NCI-H1092 (cell line): ENCODE measurements at places on chromosomes 1 and 21.
A peak's percentile ranks its signal among the peaks of the same experiment; 100 is the strongest.

GRCh38 chr1:58933599-58933926, 149.7 kb upstream of the JUN start:
- no peak for DNase-seq

- peak; percentile 9 for DNase-seq
These were observed 237.6 kb downstream of the PTPRC start for GRCh38 chr1:198876371-198876871.

DNA sequence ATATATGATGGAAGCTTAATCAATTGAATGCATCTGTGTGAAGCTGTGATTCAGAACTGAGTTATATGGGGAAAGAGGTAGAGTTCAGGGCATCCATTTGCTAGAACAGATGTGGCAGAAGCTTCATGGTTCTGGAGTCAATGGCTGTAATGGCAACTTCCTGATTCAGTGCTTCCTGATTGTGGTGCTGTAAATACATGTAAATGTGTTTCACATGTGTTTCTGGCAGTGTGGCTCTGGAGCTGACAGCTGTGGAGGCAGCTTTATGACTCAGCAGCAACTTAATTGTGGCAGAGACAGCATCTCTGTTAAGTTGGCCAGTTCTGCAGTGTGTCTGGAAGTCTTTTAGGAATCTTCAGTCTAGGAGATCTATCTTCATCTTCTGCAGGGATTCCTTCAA, 226.6 kb upstream of the ZRANB2 start:
- no peak for DNase-seq

GRCh38 chr1:197356723-197357533, 88.9 kb downstream of the CRB1 start:
- peak; percentile 8 for DNase-seq

GRCh38 chr21:34833465-34833864, 164.7 kb downstream of the CLIC6 start:
- DNase-seq = no peak

- no peak for DNase-seq
These were observed 103.3 kb upstream of the GRIK3 start for GRCh38 chr1:37137601-37138000.

- no peak for DNase-seq
These were observed 14.9 kb downstream of the ODF2L start for GRCh38 chr1:86381223-86381622.

- DNase-seq = no peak
These were observed 19.1 kb upstream of the SRSF10 start for GRCh38 chr1:23999156-23999671.

- no peak for DNase-seq
These were observed 1.6 kb downstream of the CRABP2 start for GRCh38 chr1:156703741-156704140.

DNA sequence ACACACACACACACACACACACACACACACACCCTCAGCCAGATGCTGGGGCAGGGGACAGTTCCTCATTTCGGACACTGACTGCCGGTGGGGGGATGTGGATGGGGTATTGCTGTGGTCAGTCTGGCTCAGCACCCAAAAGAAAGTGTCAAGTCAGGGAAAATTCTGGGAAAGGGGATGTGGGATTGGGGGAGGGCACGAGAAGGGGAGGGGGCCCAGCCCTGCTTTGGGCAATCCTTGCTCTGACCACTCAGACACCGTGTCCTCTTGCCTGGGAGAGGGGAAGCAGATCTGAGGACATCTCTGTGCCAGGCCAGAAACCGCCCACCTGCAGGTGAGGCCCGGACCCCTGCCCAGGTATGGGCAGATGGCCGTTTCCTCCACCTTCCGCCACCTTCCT, at the start of gene C1QC:
C1QC (plus strand) TSS at position 253 of the 400 bp plus-strand sequence. CDS start 391 bp downstream, outside the sequence.
- DNase-seq = no peak

DNA sequence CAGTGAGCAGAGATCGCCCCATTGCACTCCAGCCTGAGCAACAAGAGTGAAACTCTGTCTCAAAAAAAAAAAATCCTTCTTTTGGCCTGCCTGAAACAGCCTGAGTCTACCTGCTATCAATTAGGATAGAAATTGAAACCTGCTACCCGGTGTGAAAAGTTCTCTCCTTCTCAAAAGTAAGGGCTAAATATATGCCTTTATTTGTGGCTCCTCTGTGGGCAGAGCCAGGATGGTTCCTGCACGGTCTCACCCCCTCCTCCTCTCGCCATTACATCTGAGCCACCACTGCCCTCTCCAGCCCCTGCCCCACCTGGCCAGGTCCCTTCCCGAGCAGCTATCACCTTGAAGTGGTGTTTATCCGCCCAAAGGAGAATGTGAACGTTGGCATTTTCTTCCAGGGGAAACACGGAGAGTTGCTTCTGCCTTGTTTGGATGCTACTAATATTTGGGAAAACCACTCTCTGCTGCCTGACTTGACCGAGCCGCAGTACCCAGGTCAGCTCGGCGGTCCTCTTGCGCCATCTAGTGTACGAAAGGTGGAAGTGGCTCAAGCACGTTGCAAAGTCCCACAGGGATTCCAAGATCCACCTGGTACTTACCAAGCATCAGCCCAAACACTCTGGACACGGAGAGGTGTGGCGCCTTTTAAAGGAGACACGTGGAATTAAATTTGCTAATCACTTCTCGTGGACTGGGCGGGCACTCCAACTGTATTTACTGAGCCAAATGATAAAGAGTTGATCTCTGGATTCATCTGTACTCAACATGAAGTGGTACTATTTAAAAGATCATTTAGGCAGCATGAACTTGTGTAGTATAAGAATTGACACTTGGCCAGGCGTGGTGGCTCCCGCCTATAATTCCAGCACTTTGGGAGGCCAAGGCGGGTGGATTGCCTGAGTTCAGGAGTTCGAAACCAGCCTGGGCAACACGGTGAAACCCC, 31.9 kb downstream of the SETD4 start:
- DNase-seq = peak; percentile 70

- DNase-seq = no peak
These were observed 81.3 kb upstream of the PPIH start for GRCh38 chr1:42576935-42577334.

DNA sequence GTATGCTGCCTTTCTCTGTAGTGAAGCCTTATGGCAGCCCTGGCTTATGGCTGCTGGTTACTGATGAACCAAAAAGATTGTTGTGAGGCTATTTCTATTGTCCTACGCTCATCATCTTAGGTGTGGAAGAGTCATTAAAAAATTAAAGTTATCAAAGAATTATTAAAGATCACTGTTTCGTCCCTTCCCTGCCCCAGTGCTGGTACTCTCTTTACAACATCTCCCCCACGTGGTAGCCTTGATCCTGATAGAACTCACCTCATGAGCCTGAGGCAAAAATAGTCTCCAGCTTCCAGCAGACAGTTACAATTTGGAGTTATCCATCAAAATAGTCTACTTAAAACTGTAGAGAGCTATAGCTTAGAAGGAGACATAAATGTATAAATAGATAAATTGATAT, 201.5 kb downstream of the S1PR1 start:
- no peak for DNase-seq

- DNase-seq = no peak
These were observed 14.2 kb downstream of the VPS13D start for GRCh38 chr1:12244078-12244477.

DNA sequence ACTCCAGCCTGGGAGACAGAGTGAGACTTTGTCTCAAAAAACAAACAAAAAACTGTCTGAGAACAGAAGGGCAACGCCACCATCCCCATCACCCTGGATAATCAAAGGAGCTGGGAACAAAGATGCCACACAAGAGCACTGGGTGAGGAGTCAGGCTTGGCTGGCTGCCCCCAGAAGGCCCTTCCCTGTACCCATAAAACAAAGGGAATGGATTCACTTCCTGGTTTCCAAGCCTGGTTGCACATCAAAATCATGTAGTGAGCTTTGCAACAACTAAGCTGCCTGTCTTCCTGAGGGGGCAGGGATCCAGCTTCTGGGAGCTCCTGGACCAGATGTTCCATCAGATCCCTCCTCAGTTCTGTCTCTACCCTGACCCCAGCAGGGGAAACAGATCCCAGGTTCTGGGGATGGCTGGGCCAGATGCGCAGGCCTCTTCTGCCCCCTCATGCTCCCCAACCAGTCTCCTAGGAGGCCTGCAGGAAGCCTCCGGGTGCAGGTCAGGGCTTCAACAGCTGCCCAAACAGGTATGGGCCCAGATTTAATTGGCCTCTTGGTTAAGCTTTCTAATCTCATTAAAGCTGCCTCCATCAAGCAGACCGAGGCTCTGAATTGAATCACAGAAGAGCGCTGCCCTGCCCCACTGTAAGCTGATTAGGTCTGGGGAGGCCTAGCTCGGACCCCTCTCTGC, 97.8 kb downstream of the MRPL37 start:
- no peak for DNase-seq

DNA sequence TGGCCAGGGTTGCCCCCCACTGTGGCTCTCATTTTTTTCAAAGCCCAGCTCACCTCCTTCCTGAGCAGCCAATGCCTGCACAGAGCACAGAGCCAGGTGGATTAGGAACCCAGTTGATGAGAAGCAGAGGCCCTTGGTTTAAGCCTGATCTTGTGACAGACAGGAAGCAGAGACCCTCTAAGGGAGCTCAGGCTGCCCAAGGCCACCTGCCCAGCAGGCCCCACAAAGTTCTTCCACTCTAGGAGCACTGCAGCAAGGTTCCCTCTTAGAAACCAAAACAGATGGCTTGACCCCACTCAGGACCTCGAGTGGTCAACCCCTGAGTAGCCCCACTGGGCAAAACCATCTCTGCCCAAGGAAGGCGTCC, 25.5 kb upstream of the PRSS38 start:
- no peak for DNase-seq

GRCh38 chr1:223716302-223716862, 4.0 kb downstream of the CAPN2 start:
- DNase-seq = no peak
